Stimulated activated CD8-positive, alpha-beta memory T cell treated with anti-CD3 and anti-CD28 coated beads, Interleukin-7, amount 100 ng/mL, for 24 hours (primary cell): ENCODE measurements at places on chromosomes 12 and 14.

- DNase-seq: no peak
Measured at GRCh38 chr12:94977766-94978468, 25.6 kb downstream of the NDUFA12 start.

GRCh38 chr12:6367065-6367968, 8.0 kb downstream of the SCNN1A start:
- no peak for DNase-seq

GRCh38 chr14:102250636-102251035, 54.3 kb downstream of the MOK start:
- no peak for DNase-seq

GRCh38 chr12:116274551-116275375, 2.7 kb downstream of the MED13L start:
- DNase-seq: no peak

GRCh38 chr14:58762629-58763028, 124.9 kb downstream of the DACT1 start:
- no peak for DNase-seq

DNA sequence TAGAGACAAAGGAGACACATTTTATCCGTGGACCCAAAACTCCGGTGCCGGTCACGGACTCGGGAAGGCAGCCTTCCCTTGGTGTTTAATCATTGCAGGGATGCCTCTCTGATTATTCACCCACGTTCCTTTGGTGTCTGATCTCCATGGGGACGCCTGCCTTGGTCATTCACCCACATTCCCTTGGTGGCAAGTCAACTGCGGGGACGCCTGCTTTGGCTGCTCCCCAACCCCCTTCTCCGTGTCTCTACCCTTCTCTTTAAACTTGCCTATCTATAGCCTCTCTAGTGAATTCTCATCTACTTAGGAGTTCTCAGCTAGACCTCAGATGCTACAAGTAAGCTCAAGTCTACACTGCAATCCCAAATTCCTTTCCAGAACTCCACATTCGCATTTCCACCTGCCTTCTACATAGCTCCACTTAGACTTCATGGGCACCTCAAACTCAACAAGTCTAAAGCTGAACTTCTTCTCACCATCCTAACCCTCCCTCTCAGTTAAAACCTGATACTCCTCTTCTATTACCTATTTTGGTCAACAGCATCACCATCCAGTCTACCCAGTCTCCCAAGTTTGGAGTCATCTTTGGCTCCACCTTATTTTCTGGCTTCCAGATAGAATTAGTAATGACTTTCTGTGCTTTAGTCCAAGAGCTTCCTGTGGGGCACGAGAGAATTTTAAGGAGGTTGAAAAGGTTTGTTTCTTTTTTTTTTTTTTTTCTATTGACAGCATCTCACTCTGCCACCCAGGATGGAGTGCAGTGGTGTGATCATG, 14.4 kb downstream of the SPTLC2 start:
- DNase-seq: no peak

GRCh38 chr12:2574355-2574935, 220.3 kb upstream of the FKBP4 start:
- DNase-seq: no peak

DNA sequence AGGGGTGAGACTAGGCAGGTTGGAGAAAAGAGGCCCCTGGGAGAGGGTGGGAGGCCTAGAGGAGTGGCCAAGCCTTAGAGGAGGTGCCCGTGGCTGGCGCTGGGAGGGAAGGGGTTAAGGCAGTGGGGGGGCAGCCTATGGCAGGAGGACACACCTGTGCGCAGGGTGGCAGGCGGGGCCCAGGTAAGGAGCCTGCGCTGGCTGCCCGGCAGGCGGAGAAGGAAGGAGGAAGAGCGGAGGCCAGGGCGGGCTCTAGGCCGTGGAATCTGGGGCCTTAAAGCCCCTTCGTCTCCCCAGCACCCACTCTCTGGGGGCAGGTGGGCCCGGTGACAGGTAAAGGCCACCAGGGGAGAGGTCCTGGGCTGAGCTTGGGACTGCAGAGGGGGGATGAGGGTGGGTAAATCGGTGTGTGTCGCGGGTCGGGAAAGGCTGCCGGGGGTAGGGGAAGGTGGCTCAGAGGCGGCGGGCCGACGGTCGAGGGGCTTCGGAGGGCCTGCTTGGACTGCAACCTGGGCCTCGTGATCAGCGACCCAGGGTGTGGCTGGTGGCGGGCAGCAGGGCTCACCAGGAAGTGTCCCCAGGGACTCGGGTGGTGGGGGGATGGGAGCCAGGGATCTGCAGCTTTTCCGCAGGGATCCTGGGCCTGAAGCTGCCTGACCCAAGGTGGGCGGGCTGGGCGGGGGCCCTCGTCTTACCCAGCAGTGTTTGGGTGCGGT, 7.3 kb downstream of the PHB2 start:
- DNase-seq: no peak

DNA sequence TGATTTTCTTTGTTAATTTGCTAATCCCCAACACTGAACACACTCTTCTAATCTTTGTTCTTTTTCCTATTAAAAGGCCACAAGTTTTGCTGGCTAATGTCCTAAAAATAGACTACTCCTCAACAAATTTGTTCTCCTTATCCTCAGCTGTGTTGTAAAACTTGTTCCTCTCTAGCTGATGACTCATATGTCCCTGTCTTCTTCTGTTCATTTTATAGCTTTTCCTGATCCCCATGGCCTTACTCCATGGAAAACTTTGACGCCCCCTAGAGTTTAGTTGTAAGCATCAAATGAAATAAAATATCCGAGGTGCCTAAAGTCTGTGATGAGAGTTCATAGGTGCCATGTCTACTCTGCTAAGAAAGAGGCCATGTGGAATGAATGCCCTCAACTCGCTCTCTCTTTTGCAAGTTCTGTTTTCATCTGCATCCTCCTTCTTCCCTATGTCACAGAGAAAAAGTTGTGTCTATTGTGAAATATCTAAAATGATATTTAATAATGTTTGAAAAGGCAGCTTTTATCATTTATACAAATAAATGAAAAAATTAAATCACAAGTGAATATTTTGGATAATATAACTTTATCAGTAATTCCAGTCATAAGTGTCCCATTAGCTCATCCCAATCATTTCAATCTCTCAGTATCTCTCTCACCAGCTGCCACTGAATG, 237.9 kb downstream of the IPO8 start:
- no peak for DNase-seq

- DNase-seq: no peak
Measured at GRCh38 chr14:21036751-21037150, 2.1 kb upstream of the RNASE13 start.

GRCh38 chr14:67438969-67439368, 27.0 kb upstream of the PLEK2 start:
- DNase-seq: no peak

DNA sequence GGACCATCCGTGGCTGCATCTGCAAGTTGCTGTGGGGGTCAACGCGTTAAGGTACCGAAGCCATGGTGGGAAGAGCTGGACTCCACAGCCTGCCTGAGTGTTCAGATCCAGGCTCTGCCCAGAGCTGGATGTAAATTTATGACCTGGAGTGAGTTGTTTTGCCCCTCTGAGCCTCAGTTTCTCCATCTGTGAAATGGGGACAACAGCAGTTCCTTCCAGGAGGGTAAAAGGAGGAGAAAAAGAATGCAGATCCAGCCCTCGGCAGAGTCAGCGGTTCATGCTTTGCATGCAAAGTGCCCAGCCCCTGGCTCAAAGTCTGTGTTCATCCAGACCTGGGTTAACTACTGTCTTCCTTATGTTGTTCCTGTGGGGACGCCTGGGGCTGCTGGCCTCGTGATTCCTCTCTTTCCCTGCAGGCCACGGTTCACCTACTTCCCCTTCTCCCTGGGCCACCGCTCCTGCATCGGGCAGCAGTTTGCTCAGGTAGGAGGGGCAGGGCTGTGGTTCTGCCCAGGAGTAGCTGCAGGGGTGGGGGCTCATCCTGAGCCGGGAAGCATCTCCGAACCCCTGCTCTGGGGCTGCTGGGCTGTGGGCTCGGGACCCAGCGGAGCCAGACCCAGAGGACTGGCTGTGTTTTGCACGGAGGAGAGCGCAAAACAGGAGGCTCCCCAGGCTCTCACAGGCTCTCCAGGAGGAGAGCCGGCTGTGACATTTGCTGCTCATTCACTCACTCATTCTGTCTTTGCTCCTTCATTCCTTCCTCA, 41.9 kb downstream of the CYP46A1 start:
- DNase-seq: no peak

DNA sequence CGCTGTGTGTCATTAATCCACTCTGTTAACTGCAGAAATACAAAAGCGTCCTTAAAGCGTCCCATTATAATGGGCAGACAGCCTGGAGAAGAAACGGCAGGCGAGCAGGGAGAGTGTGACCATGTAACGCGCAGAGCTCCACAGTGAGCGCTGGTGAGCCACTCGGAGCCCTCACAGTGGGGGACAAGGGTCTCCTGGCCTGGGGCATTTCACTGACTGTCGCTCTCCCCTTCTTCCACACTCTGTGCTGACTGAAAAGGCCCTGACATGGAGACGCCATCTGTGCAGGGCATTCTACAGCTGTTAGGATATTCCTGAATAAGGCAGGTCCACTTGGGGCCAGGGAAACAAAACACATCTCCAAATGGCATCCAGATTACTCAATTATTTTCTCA, 24.2 kb downstream of the CCDC92 start:
- no peak for DNase-seq

- DNase-seq: no peak
Measured at GRCh38 chr14:79580414-79580813, 630.9 kb downstream of the DIO2 start.

DNA sequence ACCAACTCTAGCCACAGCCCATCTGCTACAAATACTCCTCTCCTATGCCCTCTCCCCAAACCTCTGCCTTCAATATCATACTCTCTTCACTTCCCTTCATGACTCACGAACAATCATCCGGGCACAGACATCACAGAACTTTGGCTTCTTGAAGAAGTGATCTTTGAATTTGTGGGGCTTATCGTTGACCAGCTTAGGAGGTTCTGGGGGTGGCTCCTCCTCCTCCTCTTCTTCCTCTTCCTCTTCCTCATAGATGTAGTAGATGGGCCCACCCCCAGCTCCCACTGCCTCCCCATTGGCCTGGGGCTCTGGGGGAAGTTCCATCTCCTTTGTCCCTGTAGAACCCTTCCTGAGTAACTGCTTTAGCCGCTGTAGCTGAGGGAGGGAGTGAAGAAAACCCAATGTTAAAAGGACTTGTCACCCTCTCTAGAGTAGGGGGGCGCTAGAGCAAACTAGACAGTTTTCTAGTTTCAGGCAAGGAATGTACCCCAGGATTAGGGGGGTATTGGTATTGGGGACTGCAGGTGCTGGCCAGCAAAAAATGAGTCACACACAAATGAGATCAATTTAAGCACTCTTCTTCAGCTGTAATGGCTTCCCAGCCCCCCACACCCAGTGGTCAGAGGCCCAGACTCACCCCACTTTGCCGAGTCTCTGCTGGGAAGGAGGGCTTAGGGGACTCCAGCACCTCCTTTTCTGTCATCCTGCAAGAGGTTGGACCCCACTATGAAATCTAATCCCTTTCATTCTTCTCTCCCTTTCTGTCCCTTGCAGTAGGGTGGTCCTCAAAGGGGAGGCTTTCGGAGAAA, 1.8 kb downstream of the STAC3 start:
- no peak for DNase-seq

- DNase-seq: no peak
Measured at GRCh38 chr12:94769047-94769420, 118.7 kb upstream of the TMCC3 start.
